ENCODE measurements at places on chromosomes 5 and 9.

DNA sequence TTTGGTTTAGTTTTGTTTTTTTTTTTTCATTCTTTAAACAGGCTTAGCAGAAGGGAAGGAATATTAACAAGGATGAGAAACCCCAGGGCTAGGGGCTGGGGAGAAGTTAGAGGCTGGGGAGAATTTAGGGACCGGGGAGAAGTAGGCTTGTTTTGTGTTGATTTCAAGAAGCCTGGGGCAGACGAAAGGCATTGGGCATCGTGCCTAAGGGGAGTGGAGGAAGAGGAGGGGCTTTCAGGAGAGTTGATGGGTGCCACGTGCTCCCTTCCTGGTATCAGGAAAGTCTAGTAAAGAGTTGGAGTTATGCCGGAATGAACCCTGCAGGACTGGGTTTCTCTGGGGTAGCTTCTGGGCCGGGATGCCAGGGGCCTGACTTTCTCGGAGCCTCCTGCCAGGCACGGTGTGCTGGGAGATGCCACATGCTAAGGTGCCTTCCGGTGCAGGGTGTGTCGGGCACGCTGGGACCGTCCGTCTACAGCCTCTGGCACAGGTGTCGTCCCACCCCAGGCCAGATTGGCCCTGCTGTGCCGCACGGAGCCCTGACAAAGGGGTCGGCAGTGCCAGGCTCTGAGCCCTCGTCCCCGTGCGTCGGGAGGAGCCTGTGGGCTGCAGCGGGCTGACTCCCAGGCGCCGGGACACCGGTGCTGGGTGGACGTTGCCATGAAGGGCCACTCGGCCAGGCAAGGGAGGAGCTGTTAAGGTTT lies 159.9 kb downstream of the OLFM1 start:
- DNase-seq = no peak

GRCh38 chr5:83441747-83442146 lies 29.8 kb upstream of the VCAN start:
- DNase-seq = no peak

GRCh38 chr5:34533582-34534522 lies 122.3 kb upstream of the RAI14 start:
- no peak for DNase-seq

DNA sequence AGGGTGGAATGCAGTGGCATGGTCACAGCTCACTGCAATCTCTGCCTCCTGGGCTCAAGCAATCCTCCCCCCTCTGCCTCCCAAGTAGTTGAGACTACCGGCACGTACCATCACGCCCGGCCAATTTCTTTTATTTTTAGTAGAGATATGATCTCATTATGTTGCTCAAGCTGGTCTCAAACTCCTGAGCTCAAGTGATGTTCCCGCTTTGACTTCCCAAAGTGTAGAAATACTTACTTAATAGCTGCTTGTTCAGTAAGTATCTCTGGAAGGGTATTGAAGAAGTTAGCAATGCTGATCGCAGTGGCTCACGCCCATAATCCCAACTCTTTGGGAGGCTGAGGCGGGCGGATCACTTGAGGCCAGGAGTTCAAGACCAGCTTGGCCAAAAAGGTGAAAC lies 35.7 kb upstream of the PLIN2 start:
- DNase-seq = no peak

GRCh38 chr5:39624890-39625289 lies 200.1 kb upstream of the DAB2 start:
- no peak for DNase-seq

DNA sequence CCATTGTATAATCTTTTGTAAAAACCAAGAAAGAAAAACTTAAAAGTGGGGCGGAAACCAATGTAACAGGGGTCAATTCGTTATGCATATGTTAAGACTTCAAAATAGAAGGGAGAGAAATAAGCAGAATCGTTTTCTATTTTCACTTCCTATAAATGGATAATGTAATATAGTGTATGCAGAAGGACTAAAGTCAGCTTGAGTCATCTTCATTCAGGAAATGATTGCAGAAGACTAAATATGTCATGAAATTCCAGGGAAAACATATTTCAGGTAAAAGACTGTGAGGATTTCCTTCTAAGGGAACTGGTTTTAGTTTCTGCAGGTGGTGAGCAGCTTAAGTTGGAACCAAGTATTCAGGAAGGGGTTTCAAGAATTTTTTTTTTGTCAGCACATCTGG lies 753.3 kb downstream of the IRX1 start:
- DNase-seq = no peak

DNA sequence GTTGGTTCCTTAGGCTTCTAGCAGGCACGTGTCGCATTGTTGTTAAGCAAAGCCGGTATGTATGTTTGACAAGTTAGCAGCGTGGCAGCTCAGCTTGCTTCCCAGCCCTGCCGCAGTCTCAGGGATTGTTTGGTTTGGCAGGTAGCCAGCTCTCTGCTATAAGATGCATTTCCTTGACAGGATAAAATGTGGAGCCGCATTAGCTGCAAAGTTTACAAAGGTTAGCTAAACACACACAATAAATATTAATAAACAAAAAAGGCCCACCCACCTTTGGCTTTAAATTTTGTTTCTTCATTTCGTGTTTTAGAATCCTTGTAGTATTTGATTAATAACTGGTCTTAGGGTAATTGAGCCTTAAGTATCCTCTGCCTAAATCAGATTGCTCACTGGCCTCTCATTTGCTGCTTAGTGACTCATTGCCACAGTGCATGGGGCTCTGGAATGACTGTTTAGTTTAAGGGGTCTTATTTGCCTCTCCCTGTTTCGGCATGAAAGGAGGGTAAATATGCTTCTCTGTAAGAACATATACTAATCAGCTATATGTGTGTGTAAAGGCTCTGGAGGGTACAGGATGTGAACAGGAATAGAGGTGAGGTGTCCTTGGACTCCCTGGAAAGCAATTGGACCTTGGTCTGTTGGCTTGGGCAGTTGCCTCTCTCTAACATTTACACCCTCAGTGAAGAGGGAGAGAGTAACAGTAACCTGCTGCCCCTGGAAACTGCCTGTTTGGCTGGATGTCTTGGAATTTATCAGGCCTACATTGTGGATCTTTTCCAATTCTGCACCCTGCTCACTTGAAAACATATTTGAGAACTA lies 122.0 kb downstream of the GDNF start:
- DNase-seq = no peak

- DNase-seq = no peak
Observed at GRCh38 chr5:82662340-82662739, 384.2 kb upstream of the RPS23 start.
